Neural crest cell (in vitro differentiated cells): ENCODE measurements at places on chromosomes 11 and 22. TPM values are rescaled to one million over a fixed set of nuclear protein-coding genes. Genes with fewer than 3 reads are reported as not detected.

DNA sequence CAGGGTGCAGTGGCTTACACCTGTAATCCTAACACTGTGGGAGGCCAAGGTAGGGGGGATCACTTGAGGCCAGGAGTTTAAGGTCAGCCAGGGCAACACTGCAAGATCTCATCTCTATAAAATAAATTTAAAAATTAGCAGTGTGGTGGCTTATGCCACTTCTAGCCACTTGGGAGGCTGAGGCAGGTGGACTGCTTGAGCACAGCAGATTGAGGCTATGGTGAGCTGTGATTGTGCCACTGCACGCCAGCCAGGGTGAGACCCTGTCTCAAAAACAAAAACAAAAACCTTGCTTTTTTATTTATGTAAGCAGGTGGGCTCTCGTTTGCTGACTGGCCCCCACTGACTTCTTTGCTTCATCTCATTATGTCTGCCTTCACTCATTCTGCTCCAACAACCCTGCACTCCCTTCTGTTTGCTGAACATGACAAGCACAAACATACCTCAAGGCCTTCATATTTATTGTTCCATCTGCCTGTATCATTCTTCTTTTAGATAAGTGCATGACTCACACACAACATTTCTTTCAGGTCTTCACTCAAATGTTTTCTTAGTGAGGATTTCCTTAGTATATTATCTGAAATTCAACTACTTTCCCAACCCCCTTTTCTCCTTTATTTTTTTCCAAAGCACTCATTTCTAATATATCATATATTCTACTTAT lies 32.4 kb upstream of the CLNS1A start:
- DNase-seq: no peak
- H3K36me3 ChIP-seq: peaks cover 18% of the 10 kb centered on the region
- H3K27me3 ChIP-seq: no peaks in the 10 kb centered on the region
- no peaks in the 10 kb centered on the region for H3K4me1 ChIP-seq
- H3K4me3 ChIP-seq: no peak overlapping the region

- H3K27ac ChIP-seq: no peak overlapping the region
- DNase-seq: no peak
- H3K36me3 ChIP-seq: no peaks in the 10 kb centered on the region
- H3K4me1 ChIP-seq: peaks cover 6% of the 10 kb centered on the region
- H3K27me3 ChIP-seq: no peaks in the 10 kb centered on the region
These were observed 81.3 kb upstream of the BLID start for GRCh38 chr11:122197066-122197987.

GRCh38 chr11:88620568-88621130 lies 283.1 kb upstream of the CTSC start:
- no peaks in the 10 kb centered on the region for H3K27me3 ChIP-seq
- no peak overlapping the region for H3K4me3 ChIP-seq
- peaks cover 8% of the 10 kb centered on the region for H3K4me1 ChIP-seq
- no peak overlapping the region for H3K27ac ChIP-seq

The LGR4 gene
- total RNA-seq: 45.3 and 51.5 TPM in 2 replicates

- no peaks in the 10 kb centered on the region for H3K36me3 ChIP-seq
- DNase-seq: no peak
- no peak overlapping the region for H3K4me3 ChIP-seq
- peaks cover 41% of the 10 kb centered on the region for H3K27me3 ChIP-seq
- H3K4me1 ChIP-seq: peaks cover 44% of the 10 kb centered on the region
These were observed 5.2 kb upstream of the LIF start for GRCh38 chr22:30251711-30252110.

- no peak overlapping the region for H3K4me3 ChIP-seq
- H3K4me1 ChIP-seq: peaks cover 21% of the 10 kb centered on the region
- H3K27ac ChIP-seq: no peak overlapping the region
- H3K27me3 ChIP-seq: no peaks in the 10 kb centered on the region
These were observed 42.1 kb upstream of the GNB1L start for GRCh38 chr22:19896665-19897355.

- H3K27me3 ChIP-seq: peaks cover 11% of the 10 kb centered on the region
- H3K4me1 ChIP-seq: no peaks in the 10 kb centered on the region
- H3K4me3 ChIP-seq: no peak overlapping the region
- no peaks in the 10 kb centered on the region for H3K36me3 ChIP-seq
- DNase-seq: no peak
- H3K27ac ChIP-seq: no peak overlapping the region
These were observed 1.9 kb upstream of the NLRP10 start for GRCh38 chr11:7967097-7967496.

- no peak overlapping the region for H3K4me3 ChIP-seq
- H3K4me1 ChIP-seq: peaks cover 14% of the 10 kb centered on the region
- H3K27ac ChIP-seq: no peak overlapping the region
- DNase-seq: no peak
- H3K36me3 ChIP-seq: no peaks in the 10 kb centered on the region
These were observed 20.6 kb downstream of the PRR5 start for GRCh38 chr22:44722611-44723010.

GRCh38 chr22:29621761-29622526 lies 18.5 kb downstream of the NF2 start:
- no peak for DNase-seq
- no peak overlapping the region for H3K4me3 ChIP-seq
- H3K27me3 ChIP-seq: no peaks in the 10 kb centered on the region
- H3K27ac ChIP-seq: no peak overlapping the region

The GRAP2 gene
- 0.12 TPM in 1 of 2 replicates, not detected in the other for total RNA-seq

DNA sequence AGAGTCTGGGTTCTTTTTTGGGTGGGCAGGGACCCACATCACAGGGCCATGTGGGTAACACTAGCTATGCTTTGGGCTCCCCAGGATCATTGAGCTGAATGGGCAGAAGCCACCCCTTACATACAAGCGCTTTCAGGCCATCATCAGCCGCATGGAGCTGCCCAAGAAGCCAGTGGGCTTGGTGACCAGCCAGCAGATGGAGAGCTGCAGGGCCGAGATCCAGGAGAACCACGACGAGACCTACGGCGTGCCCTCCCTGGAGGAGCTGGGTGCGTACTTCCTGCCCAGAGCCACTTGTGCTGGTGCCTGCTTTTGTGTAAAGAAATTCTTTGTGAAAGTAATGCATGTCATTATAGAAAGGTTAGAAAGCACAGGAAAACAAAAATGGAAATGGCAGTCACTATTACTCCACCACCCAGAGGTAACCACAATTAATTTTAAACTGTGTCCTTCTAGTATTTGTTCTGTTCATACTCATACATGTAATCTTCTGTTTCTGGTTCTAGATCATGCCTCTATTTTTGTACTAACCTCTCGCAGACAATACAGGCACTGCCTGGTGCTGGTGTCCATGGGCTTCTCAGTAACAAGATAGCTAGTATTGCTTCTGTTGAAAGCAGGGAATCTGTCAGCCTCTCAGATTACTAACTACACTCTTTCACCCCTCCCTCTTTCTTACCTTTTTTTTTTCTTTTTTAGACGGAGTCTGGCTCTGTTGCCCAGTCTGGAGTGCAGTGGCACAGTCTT lies 13.7 kb downstream of the CRY2 start:
- H3K27me3 ChIP-seq: no peaks in the 10 kb centered on the region
- no peak overlapping the region for H3K27ac ChIP-seq
- no peaks in the 10 kb centered on the region for H3K36me3 ChIP-seq
- no peak overlapping the region for H3K4me3 ChIP-seq
- no peaks in the 10 kb centered on the region for H3K4me1 ChIP-seq
- no peak for DNase-seq

GRCh38 chr22:39316440-39317083 lies 2.9 kb downstream of the RPL3 start:
- peak; percentile 71 for DNase-seq
- peaks cover 77% of the 10 kb centered on the region for H3K4me1 ChIP-seq
- peak overlapping the region; percentile 100 for H3K4me3 ChIP-seq
- peaks cover 46% of the 10 kb centered on the region for H3K27me3 ChIP-seq
- peaks cover 67% of the 10 kb centered on the region for H3K36me3 ChIP-seq

GRCh38 chr11:45593992-45594391 lies 71.4 kb downstream of the CHST1 start:
- no peaks in the 10 kb centered on the region for H3K36me3 ChIP-seq
- no peak overlapping the region for H3K27ac ChIP-seq
- peaks cover 16% of the 10 kb centered on the region for H3K27me3 ChIP-seq
- H3K4me1 ChIP-seq: no peaks in the 10 kb centered on the region
- DNase-seq: no peak
- no peak overlapping the region for H3K4me3 ChIP-seq
